ENCODE measurements at places on chromosomes 7 and 10.

- DNase-seq: no peak
Observed at GRCh38 chr7:84069033-84069432, 125.6 kb downstream of the SEMA3A start.

- no peak for DNase-seq
Observed at GRCh38 chr7:17966706-17967105, 26.4 kb upstream of the SNX13 start.

GRCh38 chr7:2109936-2110609 is 122.7 kb downstream of the MAD1L1 start:
- DNase-seq: no peak

DNA sequence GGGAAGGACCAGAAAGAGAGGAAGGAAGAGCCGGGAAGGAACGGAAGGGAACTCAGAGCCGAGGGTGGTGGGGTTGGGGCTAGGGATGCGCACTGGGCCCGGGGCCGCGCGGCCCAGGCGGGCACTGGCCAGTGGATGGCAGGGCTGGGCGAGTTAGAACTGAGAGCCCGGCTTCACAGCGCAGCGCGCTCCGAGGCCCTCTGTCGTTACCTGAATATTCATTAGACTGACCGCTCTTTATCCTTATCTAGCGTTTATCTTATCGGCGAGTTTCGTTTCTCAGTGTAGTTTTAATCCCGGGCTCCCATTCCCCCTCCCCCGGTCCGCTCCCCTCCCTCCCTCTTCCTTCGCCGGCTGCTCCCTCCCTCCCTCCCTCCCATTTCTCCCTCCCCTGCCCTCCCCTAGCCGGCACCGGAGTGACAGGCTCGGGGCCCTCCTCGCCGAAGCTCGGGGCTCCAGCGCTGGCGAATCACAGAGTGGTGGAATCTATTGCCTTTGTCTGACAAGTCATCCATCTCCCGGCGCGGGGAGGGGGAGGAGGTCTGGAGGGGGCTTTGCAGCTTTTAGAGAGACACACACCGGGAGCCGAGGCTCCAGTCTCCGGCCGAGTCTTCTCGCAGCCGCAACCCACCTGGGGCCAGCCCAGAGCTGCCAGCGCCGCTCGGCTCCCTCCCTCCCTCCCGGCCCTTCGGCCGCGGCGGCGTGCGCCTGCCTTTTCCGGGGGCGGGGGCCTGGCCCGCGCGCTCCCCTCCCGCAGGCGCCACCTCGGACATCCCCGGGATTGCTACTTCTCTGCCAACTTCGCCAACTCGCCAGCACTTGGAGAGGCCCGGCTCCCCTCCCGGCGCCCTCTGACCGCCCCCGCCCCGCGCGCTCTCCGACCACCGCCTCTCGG is at the start of gene PAX2:
Gene PAX2, plus strand, starts transcription at position 596 of the 895 bp plus-strand sequence. CDS start 679 bp downstream, outside the sequence.
- no peak for DNase-seq

DNA sequence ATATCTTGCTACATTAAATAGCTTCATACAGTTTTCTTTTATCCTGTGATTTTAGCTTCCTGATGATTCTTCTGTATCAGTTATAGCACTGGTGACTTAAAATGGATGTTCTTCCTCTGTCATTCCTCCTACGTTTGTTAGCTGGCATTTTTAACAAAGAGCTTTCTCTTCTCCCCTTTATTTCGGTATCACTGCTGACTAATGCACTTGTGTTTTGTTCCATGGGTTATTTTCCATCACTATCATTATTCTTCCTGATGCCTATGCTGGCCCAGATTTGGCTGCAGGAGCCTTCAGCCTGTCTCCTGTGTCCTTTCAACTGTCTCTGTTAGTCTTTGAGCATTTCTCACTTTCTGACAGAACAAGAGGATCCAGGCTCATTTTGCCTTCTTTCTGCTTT is 13.1 kb downstream of the BMS1 start:
- no peak for DNase-seq

GRCh38 chr7:116582806-116583444 is 58.1 kb downstream of the CAV1 start:
- no peak for DNase-seq

DNA sequence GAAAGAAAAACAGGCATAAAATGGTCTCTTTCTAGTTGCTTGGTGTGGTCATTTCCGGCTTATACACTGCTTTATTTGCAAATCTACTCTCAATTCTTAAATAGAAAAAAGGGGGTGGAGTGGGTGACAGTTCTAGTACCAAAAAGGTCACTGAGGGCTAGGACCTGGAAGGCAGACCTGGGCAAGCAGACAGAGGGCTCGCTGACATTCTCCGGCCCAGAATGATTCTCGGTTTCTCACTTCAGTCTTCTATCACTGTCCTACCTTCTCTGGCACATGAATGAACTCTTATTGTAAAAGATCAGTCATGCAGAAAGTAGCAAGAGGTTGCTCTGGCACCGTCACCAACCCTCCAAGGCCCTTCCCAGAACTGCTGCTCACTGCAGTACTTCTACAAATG is 54.0 kb downstream of the MALSU1 start:
- DNase-seq: no peak

DNA sequence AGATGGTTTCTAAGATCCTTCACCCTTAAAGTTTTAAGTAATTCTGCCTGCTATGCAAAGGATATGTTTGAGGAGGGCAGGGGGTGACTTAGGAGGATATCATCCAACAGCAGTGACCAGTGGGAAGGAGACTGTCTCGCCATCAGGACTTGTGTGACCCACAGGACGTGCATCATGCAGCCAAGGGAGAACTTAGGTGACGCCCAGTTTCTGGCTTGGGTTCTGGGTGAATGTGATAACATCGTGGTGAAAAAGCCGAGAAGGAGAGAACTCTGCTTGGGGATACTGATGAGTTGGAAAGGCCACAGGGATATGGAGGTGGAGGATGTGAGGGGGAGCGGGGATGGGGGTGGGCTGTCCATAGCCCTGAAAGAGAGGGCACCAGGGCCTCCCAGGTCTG is 3.8 kb downstream of the WIPI2 start:
- no peak for DNase-seq

GRCh38 chr10:49431426-49431825 is 35.5 kb upstream of the DRGX start:
- no peak for DNase-seq

GRCh38 chr7:38318241-38318640 is 44.8 kb upstream of the TARP start:
- DNase-seq: no peak

DNA sequence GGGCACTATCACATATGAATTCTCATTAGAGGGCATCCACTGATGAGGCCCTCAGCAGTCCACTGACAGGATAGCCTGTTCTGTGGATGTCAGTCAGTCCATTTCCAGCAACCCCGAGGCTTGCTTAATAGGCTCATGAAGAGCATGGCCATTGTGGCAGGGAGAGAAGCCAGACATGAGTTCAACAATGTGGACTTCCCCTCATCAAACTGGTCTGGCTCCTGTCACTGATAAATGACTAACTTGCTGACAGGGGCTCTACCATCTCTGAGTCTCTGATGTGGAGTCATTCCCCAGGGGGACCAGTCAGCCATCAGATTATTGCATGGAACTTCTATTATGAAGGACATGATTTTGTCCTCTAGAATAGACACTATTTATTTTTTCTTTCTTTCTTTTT is 19.8 kb upstream of the TRIL start:
- no peak for DNase-seq

GRCh38 chr7:14048889-14049288 is 59.4 kb upstream of the ETV1 start:
- DNase-seq: no peak

GRCh38 chr10:90051053-90051452 is 349.7 kb downstream of the KIF20B start:
- no peak for DNase-seq
